ENCODE measurements at places on chromosomes 7 and 10.

DNA sequence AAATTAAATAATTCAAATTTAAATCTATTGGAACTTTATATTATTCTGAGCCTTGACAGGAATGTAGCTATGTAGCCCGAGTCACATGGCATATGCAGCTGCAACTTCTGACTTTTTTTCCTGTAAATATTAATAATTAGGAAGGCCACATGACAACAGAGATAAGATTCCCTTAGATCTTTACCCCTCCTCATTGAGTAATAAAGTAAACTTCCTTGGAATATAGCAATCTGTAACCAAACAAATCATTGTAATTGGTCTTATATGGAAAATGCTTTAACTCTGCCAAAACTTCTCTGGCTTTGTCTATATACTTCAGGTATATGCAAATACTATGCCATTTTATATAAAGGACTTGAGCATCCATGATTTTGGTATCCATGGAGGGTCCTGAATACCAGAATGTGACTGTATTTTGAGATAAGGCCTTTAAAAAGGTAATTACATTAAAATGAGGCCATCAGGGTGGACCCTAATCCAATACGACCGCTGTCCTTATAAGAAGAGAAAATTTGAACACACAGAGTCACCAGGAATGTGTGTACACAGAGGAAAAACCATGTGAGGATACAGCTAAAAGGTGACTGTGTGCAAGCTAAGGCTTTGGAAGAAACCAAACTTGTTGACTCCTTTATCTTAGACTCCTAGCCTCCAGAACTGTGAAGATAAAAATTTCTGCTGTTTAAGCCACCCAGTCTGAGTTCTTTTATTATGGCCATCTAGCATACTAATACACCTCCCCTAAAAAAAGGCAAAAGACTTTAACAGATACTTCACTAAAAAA, 222.0 kb downstream of the CTNNA3 start:
- no peak for DNase-seq

DNA sequence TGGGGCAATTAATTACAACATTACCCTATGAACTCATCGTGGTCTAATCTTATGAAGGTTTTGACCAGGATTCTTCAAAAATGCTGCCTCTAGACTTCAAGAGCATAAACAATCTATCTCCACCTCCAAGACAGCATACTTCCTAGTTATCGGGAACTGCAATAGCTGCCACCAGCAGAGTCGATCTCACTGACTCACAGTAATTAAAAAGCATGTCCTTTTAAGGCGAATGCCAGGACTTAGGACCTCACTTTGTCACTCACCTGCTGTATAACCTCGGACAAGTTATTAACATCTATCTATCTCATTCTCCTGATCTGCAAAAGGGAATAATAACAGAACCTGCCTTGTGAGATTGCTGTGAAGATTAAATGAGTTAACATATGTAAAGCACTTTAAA, 666.0 kb upstream of the COBL start:
- DNase-seq: no peak

DNA sequence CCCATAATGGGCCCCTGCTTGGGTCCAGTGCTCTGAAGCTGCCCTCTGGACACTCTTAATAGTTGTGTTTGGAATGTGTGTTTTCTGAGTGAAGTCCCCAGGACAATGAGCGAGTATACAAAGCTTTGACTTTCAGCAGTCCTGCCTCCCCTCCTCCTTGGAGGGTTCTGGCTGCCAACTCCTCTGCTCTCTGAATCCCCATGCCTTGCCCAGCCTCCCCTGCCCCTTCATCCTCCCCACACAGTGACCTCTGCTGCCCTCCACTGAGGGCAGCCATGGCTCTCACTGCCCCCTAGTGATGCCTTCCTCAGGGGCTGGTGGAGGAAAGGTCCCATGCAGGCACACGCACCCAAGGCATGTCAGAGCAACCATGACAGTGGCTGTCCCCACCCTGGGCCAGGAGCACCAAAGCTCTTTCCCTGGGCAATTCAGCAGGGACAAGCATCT, 40.9 kb downstream of the FRMPD2 start:
- DNase-seq: no peak

- no peak for DNase-seq
Measured at GRCh38 chr10:132170561-132171361, 16.0 kb upstream of the DPYSL4 start.

- peak; percentile 38 for DNase-seq
Measured at GRCh38 chr7:514651-515598, 4.7 kb downstream of the PDGFA start.

- no peak for DNase-seq
Measured at GRCh38 chr10:33863352-33863751, 528.9 kb upstream of the NRP1 start.

DNA sequence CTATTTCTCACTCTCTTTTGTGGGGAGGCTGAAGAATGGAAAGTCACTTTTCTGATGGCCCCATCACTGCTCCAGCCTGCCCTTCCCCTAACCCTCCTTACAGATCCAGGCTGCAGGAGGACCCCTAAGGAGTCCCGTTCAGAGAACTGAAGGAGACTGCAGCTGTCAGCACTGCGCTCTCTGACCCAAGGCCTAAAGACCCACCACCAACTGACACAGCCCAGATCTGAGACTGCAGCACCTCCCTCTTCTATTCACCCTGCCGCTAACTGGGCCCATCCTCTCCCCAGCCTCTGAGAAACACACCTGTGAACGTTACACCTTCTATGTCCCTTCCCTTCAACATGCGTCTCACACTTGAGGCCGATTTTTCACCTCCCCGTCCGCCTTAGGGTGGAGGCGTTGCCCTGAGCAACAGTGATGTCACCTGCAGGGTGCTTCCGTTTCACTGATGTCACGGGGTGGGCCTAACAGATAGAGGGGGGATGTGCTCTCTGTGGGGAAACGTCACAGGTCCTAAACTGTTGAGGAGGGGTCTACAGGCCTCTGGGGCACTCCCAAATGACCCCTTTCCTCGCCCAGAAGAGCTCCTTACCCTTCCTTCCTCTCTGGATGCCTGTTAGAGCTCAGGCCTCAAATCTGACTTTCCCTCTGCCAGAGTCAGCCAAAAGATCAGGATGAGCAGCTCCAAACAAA, 5.1 kb downstream of the ITPRIP start:
- DNase-seq: no peak

DNA sequence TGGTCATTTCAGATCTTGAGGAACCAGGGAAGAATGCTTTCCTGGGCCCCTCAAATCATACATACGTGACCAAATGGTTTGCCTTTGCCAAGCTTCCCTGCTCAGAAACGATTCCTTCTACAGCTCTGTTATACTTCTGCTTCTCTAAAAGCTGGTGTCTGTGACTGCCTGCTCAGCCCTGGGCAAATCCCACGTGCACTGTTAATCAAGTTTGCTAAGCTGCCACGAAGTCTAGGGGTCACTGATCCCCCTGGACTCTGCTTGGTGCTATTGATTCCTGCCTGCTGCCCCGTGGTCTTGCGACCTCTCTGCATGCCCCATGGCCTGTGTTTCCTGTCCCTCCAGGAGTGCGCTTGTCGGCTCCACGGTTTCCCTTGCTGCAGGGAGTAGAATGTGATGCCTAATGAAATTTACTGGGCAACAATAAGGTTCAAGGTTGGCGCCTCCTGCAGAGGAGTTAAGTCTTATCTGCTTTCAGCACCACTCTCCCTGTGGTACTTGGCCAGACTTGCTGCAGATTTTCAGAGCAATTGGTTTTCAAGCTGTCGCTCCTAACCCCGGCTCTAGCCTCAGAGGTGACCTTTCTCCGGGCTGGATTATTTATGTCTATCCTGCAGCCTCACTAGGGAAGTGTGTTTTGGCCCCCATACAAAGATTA, 201.6 kb upstream of the FZD8 start:
- DNase-seq: peak; percentile 30

DNA sequence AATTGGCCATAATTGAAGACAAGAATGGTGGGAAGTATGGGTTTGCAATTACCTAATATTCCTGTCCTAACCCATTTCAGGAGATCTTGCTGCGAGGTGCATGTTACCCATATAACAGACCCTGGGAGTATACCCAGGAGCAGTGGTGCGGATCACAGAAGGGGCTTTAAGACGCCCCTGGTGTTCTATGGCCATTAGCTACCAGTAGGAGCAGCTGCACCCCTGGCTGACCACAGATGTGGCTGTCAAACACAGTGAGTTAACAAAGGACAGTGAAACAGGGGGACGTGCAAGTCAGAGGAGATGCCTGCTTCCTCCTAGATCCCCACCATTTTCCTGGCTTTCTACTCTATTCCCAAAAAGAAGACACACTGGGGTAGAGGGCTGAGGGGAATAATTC, 25.2 kb downstream of the AOC1 start:
- DNase-seq: no peak

- DNase-seq: no peak
Measured at GRCh38 chr10:78964274-78964951, 104.4 kb upstream of the ZMIZ1 start.
